Osteoblast (primary cell): ENCODE measurements at places on chromosomes 1 and 21. TPM values are rescaled to one million over a fixed set of nuclear protein-coding genes. Genes with fewer than 3 reads are reported as not detected.
A peak's percentile ranks its signal among the peaks of the same experiment; 100 is the strongest.

DNA sequence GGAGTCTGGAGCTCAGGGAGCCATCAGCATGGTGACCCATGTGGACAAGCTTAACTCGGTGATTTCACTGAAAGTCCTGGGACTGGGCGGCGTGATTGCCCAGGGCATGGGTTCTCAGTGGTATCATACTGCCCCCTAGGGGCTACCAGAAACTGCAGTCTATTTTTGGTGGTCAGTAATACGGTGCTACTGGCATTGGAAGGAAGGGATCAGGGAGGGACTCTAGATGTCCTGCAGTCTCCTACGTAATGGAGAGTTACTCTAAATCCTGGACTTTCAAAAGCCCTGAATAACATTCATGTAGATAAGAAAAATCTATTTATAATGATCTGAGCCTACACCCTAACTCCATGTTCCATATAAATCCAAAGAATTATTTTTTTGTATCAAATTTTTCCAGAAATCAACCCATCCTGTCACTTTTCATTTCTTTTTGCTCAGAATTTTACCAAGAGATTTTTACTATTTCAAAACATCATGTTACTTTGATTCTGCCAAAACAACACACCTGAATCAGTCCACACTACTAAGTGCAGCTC, 37.3 kb downstream of the PABPC4 start:
- no peaks in the 10 kb centered on the region for H3K27me3 ChIP-seq
- peak overlapping the region; percentile 96 for H3K27ac ChIP-seq
- H3K4me3 ChIP-seq = no peak overlapping the region
- H3K36me3 ChIP-seq = peaks cover 21% of the 10 kb centered on the region

GRCh38 chr1:156081180-156081916, 917 bp downstream of the MEX3A start:
- H3K27ac ChIP-seq = no peak overlapping the region
- H3K4me1 ChIP-seq = peaks cover 14% of the 10 kb centered on the region
- no peaks in the 10 kb centered on the region for H3K36me3 ChIP-seq
- H3K4me3 ChIP-seq = peak overlapping the region; percentile 88

DNA sequence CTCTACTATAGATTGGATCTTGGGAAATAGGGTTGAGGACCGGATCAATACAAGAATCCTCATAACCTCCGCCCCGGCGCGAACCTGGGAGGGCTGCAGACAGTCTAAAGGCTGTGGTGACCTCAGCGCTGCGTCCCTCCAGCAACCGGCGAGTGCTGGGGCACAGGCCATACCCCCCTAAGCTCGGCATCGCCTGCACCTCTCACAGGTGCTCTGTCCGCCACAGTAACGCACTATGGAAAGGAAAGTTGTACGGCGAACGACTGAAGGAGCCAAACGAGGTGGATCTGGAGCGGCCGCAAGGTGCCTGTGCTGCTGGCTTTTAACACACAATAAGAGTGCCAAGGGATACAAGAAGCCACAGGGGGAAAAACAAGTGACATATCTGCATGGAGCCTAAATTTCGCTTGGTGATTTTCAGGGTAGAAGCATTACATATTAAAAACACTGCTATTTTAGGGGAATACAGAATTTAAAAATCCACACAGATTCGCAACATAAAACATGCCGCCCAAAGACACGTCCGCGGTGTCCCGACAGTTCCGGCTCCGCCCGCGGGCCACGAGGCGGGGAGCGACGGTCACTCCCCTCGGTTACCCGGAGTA, 1.4 kb upstream of the RBM15 start:
- peak overlapping the region; percentile 95 for H3K27ac ChIP-seq
- H3K4me1 ChIP-seq = peaks cover 34% of the 10 kb centered on the region
- peak overlapping the region; percentile 99 for H3K4me3 ChIP-seq
- H3K27me3 ChIP-seq = no peaks in the 10 kb centered on the region

DNA sequence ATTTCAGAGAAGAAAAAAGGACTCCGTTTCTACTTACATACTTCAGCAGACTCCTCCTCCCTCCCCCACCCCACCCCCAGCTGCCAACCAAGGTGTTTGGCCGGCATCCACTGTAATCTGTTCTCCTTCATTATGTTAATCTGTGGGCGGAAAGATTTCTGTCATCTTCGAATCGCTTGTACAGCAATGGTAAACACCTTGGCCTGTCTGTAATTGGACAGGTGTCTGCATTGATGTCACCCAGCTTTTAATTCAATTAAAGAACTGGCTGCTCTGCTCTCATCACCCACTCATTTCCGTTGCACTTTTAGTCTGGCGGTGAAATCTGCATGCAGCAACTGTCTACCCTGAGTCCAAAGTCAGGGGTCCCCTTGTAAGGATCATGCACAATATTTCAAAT, 368.6 kb downstream of the USH2A start:
- no peak for DNase-seq
- no peaks in the 10 kb centered on the region for H3K36me3 ChIP-seq
- H3K27ac ChIP-seq = no peak overlapping the region
- no peaks in the 10 kb centered on the region for H3K27me3 ChIP-seq
- no peak overlapping the region for H3K4me3 ChIP-seq

DNA sequence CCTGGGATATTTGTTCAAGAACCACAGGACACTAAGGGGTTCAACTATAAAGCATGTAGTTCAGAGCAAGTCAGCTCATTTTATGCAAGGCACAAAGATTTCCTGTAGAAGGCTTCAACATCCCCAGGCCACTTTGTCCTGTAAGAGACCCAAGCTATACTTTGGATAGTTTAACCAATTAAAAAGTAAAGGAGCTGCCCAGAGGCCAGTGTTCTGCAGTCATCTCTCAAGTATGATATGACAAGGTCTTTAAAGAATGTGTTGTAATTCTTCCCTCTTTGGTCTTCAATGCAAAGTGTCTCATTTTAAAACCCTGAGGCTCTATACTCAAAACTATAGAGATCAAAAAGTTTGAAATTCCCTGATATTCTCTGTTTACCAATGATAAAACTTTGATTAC, 34.1 kb downstream of the KRTAP20-3 start:
- no peak overlapping the region for H3K27ac ChIP-seq
- H3K36me3 ChIP-seq = no peaks in the 10 kb centered on the region
- H3K4me1 ChIP-seq = no peaks in the 10 kb centered on the region
- H3K4me3 ChIP-seq = no peak overlapping the region
- DNase-seq = peak; percentile 71
- H3K27me3 ChIP-seq = no peaks in the 10 kb centered on the region

DNA sequence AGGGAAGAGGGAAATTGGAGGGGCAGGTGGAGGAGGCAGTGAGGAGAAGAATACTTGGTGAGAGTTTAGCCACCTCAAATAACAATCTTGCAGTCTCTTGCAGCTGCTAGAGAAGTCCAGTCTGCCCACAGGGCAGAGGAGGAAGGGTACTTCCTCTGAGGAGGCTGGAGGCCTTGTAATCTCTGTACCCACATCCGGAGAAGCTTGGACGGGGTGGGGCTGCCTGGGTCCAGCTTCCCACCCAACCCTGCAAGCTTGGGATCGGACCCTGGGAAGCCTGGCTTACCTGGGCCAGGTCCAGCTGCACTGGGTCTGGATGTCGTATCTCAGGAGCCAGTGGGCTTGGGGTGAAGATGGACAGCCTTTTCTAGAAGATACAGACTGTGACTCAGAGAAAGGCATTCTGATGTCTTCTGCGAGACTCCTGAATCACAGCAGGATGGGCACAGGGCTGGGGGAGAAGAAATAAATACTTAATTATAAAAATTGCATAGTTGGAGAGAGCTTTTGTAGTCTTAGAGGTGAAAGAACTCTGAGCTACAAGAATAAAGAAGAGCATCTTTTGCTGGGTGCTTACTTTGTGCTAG, 111.8 kb upstream of the JUN start:
- no peaks in the 10 kb centered on the region for H3K27me3 ChIP-seq
- H3K27ac ChIP-seq = no peak overlapping the region
- peak; percentile 47 for DNase-seq
- H3K4me1 ChIP-seq = peaks cover 19% of the 10 kb centered on the region

- H3K4me3 ChIP-seq = no peak overlapping the region
- H3K36me3 ChIP-seq = no peaks in the 10 kb centered on the region
- H3K27ac ChIP-seq = no peak overlapping the region
- H3K4me1 ChIP-seq = no peaks in the 10 kb centered on the region
- DNase-seq = no peak
Observed at GRCh38 chr1:43049481-43049880, 90.8 kb upstream of the SLC2A1 start.

DNA sequence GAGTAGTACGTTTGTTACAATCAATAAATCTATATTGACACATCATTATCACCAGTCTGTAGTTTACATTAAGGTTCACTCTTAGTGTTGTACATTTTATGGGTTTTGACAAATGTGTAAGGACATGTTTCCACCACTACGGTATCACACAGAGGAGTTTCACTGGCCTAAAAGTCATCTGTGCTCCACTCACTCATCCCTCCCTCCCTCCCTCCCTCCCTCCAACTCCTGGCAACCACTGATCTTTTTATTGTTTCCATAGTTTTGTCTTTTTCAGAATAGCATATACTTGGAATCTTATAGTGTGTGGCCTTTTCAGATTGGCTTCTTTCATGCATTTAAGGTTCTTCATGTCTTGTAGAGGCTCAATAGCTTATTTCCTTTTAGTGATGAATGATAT, 44.1 kb upstream of the RHOU start:
- no peak overlapping the region for H3K27ac ChIP-seq
- no peak overlapping the region for H3K4me3 ChIP-seq
- no peaks in the 10 kb centered on the region for H3K36me3 ChIP-seq
- no peak for DNase-seq
- H3K4me1 ChIP-seq = no peaks in the 10 kb centered on the region

DNA sequence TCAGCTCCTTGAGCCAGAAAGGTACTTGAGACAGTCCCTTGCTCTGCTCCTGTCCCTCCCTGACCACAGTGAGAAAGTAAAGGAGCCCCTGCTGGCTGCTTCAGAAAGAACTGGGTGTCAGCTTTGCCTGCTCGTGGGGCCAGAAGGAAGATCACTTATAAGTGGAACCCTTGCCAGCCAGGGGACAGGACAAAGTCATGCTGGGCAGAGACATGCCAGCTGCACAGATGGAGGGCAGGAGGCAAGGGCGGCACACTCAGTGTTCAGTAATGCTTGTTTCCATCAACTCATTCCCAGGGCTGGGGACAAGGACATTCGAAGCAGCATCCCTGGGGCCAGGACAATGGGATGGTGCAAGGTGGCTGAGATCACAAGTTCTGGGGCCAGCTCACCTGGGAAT, 41.8 kb downstream of the NTPCR start:
- no peaks in the 10 kb centered on the region for H3K27me3 ChIP-seq
- H3K4me1 ChIP-seq = no peaks in the 10 kb centered on the region
- H3K4me3 ChIP-seq = no peak overlapping the region

DNA sequence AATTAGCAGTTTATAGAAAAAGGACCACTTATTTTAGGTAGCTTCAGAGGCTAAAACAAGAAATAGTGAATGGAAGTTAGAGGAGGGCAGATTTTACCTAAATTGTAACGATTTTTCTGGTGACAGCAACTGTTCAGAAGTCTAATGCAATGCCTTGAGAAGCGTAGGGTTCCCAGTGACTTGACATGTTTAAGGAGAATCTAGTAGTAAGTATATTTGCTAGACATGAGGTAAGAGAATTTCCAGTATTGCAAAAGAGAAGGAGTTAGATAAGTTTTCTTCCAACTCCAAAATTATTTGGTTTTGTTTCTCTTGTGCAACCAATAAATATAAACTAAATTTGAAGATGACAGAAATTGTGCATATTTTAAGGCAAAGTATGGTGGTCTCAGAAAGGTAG, 140.0 kb downstream of the SMYD3 start:
- no peak for DNase-seq
- no peak overlapping the region for H3K27ac ChIP-seq
- H3K4me3 ChIP-seq = no peak overlapping the region
- no peaks in the 10 kb centered on the region for H3K36me3 ChIP-seq

DNA sequence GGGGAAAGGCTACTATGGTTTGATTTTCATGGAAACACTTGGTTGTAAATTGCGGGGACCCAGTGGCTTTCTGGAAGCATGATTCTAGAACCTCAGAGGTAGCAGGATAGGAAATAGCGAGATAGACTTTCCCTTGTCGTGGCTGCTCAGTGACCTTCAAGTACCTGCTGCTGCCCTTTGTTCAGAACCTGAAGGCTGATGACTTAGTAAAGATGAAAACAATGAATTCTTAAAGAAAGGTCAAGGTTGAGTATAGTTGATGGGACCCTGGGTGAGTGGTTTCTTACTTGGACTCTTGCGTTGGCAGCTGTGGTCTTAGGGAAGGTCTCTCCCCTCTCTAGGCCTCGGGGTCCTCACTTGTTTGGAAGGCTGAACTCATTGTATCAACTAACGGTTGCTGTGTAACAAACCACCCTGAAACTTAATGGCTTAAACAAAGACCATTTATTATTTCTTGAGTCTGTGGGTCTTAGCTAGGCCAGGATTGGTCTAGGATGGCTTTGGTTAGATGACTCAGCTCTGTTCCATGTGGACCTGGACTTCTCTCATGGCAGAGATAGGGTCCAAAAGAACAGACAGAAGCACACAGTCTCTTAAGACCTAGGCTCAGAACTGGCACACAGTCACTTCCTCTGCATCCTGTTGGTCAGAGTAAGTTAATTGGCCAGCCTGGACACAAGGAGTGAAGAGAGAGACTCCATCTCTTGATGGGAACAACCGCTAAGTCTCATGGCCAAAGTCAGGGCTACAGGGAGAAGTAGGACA, 89.2 kb upstream of the SELENON start:
- H3K27me3 ChIP-seq = no peaks in the 10 kb centered on the region
- peaks cover 34% of the 10 kb centered on the region for H3K4me1 ChIP-seq

DNA sequence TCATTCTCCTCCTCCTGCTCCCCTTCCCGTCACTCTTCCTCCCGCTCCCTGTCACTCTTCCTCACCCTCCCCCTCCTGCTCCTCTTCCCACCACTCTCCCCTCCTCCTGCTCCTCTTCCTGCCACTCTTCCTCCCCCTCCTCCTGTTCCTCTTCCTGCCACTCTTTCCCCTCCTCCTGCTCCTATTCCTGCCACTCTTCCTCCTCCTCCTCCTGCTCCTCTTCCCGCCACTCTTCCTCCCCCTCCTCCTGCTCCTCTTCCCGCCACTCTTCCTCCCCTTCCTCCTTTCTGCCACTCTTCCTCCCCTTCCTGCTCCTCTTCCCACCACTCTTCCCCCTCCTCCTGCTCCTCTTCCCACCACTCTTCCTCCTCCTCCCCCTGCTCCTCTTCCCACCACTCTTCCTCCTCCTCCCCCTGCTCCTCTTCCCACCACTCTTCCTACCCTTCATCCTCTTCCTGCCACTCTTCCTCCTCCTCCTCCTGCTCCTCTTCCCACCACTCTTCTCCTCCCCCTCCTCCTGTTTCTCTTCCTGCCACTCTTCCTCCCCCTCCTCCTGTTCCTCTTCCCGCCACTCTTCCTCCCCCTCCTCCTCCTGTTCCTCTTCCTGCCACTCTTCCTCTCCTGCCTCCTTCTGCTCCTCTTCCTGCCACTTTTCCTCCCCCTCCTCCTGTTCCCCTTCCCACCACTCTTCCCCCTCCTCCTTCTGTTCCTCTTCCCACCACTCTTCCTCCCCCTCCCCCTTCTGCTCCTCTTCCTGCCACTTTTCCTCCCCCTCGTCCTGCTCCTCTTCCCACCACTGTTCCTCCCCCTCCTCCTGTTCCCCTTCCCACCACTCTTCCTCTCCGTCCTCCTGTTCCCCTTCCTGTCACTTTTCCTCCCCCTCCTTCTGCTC, 28.7 kb upstream of the ARTN start:
- H3K27me3 ChIP-seq = no peaks in the 10 kb centered on the region
- H3K4me3 ChIP-seq = no peak overlapping the region
- DNase-seq = no peak
- peaks cover 9% of the 10 kb centered on the region for H3K36me3 ChIP-seq

The CHODL gene
- total RNA-seq = not detected in 2 replicates

The MR1 gene
- 29.3 and 33.0 TPM in 2 replicates for total RNA-seq

The NLRP3 gene
- total RNA-seq = 0.36 and 0.59 TPM in 2 replicates
